T-helper 2 cell treated with Interferon-gamma antibody and Interleukin-4, amounts not matched to agents 100 ng/mL and 5 ng/mL, for 36 hours (primary cell): ENCODE measurements at places on chromosomes 2 and 18. TPM values are rescaled to one million over a fixed set of nuclear protein-coding genes. Genes with fewer than 3 reads are reported as not detected.

FLACC1 gene
- total RNA-seq = 1.1 and 1.3 TPM in 2 replicates

IL36G gene
- not detected in 2 replicates for total RNA-seq

PSD4 gene
- 302 TPM in 2 replicates for total RNA-seq

UGT1A5 gene
- total RNA-seq = not detected in 2 replicates

CD28 gene
- total RNA-seq = 117 and 126 TPM in 2 replicates

LOXL3 gene
- 1.00 and 1.9 TPM in 2 replicates for total RNA-seq

CD207 gene
- not detected in 2 replicates for total RNA-seq

TCF23 gene
- not detected in 2 replicates for total RNA-seq

PLEKHH2 gene
- 2.3 and 3.2 TPM in 2 replicates for total RNA-seq

DCDC2C gene
- total RNA-seq = not detected in 2 replicates

B3GNT7 gene
- not detected in 2 replicates for total RNA-seq

BUB1 gene
- 107 and 114 TPM in 2 replicates for total RNA-seq

RTKN gene
- 0.36 and 0.52 TPM in 2 replicates for total RNA-seq

ZAP70 gene
- 283 and 294 TPM in 2 replicates for total RNA-seq

RNF138 gene
- 65.1 and 74.5 TPM in 2 replicates for total RNA-seq

RAD51AP2 gene
- not detected in 2 replicates for total RNA-seq

SCN9A gene
- 1.9 and 2.7 TPM in 2 replicates for total RNA-seq

ITSN2 gene
- total RNA-seq = 64.2 and 67.0 TPM in 2 replicates

TEX44 gene
- total RNA-seq = not detected in 2 replicates

PLGLB2 gene
- total RNA-seq = 4.4 and 5.2 TPM in 2 replicates

RGPD8 gene
- 7.4 and 7.9 TPM in 2 replicates for total RNA-seq
